Stimulated activated CD8-positive, alpha-beta memory T cell treated with anti-CD3 and anti-CD28 coated beads, Interleukin-4, amount 100 ng/mL, for 24 hours (primary cell): ENCODE measurements at places on chromosomes 1 and 21.

DNA sequence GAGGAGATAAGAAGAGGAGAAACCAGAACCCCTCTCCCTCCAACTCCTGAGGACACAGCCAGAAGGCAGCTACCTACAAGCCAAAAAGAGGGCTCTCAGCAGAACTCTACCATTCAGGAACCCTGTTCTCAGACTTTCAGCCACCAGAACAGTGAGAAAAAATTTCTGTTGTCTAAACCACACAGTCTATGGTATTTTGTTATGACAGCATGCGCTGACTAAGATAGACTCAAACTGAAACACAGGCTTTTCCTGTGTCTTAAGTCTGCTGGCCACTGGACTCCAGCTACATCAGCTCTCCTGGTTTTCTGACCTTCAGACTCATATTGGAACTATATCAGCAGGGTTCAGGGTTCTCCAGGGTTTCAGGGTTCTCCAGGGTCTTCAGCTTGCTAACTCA is 126.5 kb upstream of the TNFSF4 start:
- no peak for DNase-seq

- no peak for DNase-seq
Observed at GRCh38 chr21:24939291-24939690, 668.0 kb downstream of the MRPL39 start.

- DNase-seq: no peak
Observed at GRCh38 chr21:46109313-46110221, 11.7 kb downstream of the COL6A2 start.

GRCh38 chr1:169110689-169111447 is 4.4 kb downstream of the ATP1B1 start:
- no peak for DNase-seq

DNA sequence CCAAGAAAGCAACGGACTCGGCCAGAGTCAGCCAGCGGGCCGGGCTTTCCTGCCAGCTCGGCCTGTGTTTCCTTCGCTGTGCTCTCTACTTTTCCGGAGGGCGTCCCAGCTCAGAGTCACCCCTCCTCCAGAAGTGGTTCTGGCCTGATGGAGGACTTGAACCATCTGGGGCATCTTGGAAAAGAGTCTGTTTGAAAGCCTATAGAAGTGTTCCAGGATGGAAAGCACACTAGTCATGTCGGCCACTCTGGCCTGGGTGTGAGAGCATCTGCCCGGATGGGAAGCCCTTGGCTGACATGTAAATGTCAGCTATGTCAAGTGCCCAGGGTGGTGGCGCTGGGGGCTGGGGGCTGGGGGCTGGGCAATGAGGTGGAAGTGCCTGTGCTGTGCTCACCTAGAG is 113.4 kb downstream of the DHRS3 start:
- no peak for DNase-seq
